ENCODE measurements at places on chromosomes 1 and 21.
A peak's percentile ranks its signal among the peaks of the same experiment; 100 is the strongest.

GRCh38 chr1:185439727-185440415 lies 122.8 kb upstream of the IVNS1ABP start:
- DNase-seq: peak; percentile 93

DNA sequence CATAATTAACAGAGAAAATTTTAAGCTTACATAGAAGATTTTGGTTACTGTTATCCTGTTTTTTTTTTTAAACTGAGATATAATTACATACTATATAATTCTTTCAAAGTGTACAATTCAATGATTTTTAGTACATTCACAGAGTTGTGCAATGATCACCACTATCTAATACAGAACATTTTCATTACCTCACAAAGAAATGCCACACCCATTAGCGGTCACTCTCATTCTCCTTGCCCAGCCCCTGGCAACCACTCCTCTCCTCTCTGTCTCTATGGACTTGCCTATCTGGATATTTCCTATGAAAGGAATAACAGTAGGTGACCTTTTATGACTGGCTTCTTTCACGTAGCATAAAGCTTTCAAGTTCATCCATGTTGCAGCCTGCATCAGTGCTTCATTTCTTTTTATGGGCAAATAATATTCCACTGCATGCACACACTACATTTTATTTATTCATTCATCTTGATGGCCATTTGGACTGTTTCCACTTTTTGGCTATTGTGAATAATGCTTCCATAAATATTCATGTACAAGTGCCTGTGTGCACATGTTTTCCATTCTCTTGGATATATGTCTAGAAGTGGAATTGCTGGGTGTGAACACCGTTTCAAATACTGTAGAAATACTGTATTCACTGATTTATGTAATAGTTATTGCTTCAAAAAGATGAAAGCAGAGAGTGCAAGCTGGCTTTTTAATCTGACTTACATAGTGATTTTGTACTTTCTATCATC lies 26.5 kb downstream of the TAF5L start:
- DNase-seq: no peak

- no peak for DNase-seq
These were observed 24.4 kb downstream of the SPSB1 start for GRCh38 chr1:9317072-9317471.

- DNase-seq: peak; percentile 29
These were observed 40.8 kb downstream of the KIAA1614 start for GRCh38 chr1:180953291-180954004.

- no peak for DNase-seq
These were observed 114.7 kb downstream of the KCNH1 start for GRCh38 chr1:211019266-211019665.

DNA sequence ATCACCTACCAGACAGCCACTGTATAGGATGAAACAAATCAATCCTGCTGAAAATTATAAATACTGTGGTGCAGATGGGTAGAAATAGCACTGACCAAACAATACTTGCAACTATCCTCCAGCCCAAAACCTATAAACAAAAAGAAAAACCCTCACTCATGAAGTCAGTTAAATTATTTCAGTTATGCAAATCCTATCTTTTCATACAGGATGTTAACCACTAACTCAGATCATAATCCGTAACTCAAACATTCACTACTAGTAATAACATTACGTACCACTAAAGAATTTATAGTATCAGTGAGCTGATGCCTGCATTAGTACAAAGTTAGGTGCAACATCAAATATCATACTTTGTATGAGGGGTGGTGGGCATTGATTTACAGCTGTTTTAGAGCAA lies 2.6 kb downstream of the NDC1 start:
- no peak for DNase-seq

DNA sequence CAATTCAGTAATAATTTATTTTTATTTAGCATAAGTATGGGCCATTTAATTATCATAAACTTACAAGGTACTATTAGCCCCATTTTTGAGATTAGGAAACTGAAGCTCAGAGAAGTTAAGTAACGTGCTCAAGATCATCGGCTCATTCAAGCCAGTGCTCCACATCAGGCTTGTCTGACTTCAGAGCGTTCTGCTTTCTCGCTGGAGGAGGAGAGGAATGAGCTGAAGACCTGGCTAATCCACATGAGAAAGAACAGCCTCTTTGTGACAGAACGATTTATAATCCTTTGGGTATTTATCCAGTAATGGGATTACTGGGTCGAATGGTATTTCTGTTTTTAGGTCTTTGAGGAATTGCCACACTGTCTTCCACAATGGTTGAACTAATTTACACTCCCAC lies 39.7 kb downstream of the DDX20 start:
- no peak for DNase-seq
